ENCODE measurements at places on chromosomes 7 and 10.

- no peak for DNase-seq
Observed at GRCh38 chr10:13949844-13950542, 363.2 kb downstream of the PRPF18 start.

DNA sequence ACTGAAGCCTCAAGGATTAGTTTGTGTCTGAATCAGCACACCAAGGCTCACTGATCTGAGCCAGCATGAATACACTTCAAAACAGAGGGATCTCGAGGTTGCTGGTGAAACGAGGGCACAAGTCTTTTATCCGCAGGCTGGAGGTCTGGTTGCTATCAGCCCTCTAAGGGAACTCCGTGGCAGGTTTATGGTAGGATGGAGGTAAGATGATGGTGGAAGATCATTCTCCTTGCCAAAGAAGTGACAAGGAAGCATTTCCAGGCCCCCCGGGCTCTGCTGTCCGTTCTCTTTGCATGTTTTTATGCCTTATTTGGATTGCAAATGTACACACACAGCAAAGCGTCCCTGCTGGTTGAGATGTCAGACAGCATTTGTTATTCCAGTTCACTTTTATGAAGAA, 268.3 kb downstream of the ARHGAP12 start:
- no peak for DNase-seq

DNA sequence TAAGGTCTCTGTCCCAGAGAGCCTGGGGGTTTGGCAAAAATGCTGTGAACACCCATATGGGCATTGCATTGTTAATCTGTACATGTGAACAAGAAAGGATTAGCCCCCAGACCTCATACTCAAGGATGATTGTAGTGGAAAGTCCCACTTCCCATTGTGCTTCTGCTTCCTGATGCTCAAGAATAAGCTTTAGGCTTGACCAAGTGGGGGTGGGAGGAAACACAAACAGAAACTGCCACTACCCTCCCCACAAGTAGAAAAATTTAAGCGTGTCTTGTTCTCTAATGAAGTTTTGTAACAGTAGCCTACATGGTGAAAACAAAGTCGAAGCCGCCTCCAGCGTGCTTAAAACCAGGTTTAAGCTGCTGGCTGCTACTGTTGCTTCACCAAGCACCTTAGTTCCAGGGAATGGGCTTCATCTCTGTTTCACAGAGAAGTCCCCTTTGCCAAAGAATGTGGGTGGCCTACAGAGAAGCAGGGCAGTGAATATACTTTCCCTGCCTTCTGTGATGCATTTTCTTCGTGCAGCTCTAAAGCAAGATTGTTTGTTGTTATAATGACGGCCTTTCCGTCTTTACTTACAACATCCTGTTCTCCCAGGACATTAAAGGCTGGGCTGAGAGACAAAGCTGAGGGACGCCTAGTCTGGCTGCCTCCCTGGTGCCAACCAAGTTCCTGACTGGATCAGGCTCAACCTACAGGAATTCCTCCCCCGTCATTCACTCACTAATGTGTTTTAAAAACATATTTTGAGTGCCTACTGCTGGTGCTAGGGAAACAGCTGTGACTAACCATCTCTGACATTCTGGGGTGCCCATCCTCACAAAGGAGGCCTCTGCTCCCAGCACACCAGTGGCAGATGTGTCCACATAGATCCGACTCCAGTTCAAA, 32.1 kb upstream of the CCSER2 start:
- no peak for DNase-seq

GRCh38 chr10:92773776-92774175, 74.5 kb upstream of the EXOC6 start:
- no peak for DNase-seq

DNA sequence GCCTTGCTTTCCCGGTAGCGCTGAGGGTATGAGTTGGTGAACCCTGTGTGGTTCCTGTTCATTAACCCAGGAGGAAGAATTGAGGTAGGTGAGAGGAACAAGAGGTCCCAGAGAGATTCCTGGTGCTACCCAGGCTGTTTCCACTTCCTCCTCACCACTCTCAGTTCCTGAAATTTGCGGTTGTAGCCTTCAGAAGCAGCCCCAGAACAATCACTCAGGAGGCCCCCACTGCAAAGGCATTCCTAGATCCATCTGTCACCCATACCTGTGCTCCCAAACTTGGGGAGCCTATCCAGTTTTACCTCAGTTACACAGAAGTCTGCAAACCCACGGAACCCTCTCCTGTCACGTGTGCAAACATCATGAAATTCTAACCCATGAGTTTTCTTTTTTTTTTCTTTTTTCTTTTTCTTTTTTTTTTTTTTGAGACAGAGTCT, 9.0 kb upstream of the PIP4K2A start:
- no peak for DNase-seq

- DNase-seq = no peak
Observed at GRCh38 chr7:18036783-18037182, 9.1 kb upstream of the PRPS1L1 start.

DNA sequence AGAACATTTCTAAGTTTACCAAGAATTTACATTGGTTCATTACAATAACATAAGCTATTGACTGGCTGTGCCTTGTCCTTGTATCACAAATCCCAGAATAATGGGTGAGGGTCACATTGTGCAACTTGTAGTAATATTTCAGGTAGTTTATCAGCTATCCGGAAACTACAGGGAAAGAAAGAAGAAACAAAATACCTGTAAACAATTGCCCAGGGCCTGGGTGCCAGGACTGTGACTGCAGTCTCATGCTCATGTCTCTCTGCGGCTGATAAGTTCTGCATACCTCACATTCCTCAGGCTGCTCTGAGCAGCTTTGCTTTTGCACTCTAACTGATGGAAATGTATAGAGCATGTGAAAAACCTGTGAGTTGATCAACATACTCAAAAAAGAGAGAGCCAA, 131.8 kb upstream of the TRIM24 start:
- DNase-seq = no peak

- no peak for DNase-seq
Observed at GRCh38 chr7:84187813-84188510, 6.6 kb downstream of the SEMA3A start.

- DNase-seq = no peak
Observed at GRCh38 chr7:134480730-134481129, 21.8 kb upstream of the AKR1B1 start.

GRCh38 chr7:137987968-137988367, 13.9 kb downstream of the CREB3L2 start:
- DNase-seq = no peak

Data from activated CD4-positive, alpha-beta T cell treated with anti-CD3 and anti-CD28 coated beads for 48 hours (primary cell).